ENCODE measurements at places on chromosomes 5 and 9.

GRCh38 chr9:120909904-120910303 lies 16.7 kb downstream of the TRAF1 start:
- peak; percentile 38 for DNase-seq

GRCh38 chr9:555493-555892 lies 286.0 kb upstream of the DMRT1 start:
- DNase-seq = no peak

- DNase-seq = no peak
These were observed 194.5 kb downstream of the PLK2 start for GRCh38 chr5:58265246-58265930.

DNA sequence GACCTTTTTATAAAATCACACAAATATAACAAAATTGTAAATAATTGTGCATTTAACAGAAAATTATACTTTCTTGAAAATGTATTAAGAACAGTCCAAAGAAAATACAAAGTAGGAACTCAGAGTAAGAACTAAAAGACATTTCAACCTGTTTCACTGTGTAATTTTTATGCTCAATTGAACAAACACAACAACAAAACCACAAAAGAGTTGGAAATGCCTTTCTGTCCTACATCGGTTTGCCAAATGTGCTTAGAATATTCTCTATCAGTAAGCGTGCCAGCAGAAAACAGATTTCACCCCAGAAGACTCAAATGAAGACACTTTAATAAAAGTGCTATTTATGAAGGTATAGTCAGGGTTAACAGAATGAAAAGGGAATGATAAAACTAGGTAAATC lies 592.1 kb downstream of the PRELID2 start:
- no peak for DNase-seq

DNA sequence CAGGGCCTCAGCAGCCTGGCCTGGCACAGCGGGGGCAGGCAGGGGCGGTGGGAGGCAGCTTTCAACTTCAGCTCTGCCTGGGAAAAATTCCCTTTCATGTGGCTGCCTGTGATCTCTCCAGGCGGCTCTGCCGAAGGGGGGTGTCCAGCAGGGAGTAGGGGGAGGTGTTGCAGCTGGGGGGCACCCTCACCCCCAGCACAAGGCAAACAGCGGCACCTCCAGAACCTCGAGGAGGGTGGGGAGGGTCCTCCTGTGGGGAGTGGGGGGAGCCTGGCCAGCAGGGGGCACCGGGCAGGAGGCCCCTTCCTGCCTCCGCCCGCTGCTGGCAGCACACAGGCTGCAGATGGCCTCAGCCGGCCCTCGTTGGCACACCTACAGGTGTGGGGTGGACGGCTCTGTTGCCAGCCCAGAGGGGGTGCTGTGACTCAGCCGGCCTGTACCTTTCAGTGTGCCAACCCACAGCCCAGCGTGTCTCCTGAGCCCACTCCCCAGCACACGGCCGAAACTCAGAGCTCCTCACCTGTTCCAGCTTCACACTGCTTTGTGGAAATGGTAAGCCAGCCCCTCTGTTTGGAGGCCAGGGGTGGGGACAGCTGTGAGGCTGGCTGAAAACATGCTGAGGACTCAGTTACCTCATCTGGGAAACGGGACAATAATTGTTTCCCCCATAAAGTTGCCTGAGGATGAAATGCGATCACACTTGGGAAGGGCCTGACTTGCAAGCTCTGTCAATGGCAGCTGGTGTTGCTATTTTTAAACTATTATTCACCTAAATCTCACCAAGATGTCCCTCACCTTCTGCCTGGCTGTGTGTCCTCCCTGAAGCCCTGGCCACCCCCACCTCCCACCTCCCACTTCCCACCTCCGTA lies 37.0 kb downstream of the CXXC5 start:
- no peak for DNase-seq

GRCh38 chr5:127870914-127871313 lies 167.7 kb downstream of the CCDC192 start:
- DNase-seq = no peak

GRCh38 chr5:132221781-132222648 lies 5.6 kb downstream of the P4HA2 start:
- DNase-seq = no peak

GRCh38 chr9:6628704-6629103 lies 16.8 kb downstream of the GLDC start:
- no peak for DNase-seq

DNA sequence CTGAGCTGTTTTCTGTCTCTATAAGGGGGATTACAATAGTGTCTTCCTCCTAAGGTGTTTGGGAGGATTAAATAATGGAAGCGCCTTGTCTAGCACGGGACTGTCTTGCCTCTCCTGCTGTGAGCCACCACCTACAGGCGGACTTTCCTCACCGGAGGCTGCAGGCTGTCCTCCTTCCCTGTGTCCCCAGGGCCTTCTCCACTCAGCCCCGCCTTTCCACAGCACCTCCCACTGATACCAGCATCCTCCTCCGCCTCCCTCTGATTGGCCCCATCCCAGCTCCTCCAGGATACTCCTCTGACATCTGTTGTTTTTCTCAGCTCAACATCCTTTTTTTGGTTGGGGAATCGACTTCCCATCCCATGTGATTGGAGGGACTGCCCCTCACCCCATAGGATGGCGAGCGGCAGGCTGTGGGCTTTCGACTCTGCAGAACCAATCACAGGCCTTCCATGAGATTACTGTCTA lies 851 bp upstream of the ZDHHC12 start:
- DNase-seq = peak; percentile 74

DNA sequence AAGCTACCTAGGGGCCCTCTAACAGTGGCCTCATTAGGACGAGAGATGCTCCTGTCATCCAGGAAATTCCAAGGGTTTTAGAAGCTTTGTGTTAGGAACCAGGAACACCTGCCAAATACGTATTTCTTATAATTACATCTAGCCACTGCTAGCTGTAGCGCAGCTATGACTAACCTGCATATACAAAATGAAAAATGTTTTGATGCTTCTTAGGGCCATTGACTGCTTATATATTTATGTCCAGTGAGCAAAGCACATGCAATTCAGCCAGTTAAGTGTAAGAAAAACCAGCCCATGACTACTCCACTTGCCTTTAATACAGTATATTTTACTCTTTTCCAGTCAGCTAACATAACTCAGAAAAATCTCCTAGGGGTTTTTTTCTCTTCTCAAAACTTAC lies 143.3 kb downstream of the TRPM3 start:
- DNase-seq = no peak

- no peak for DNase-seq
These were observed 42.7 kb downstream of the ST8SIA4 start for GRCh38 chr5:100860407-100860806.

GRCh38 chr9:5427005-5427404 lies 10.7 kb downstream of the PLGRKT start:
- DNase-seq = no peak

DNA sequence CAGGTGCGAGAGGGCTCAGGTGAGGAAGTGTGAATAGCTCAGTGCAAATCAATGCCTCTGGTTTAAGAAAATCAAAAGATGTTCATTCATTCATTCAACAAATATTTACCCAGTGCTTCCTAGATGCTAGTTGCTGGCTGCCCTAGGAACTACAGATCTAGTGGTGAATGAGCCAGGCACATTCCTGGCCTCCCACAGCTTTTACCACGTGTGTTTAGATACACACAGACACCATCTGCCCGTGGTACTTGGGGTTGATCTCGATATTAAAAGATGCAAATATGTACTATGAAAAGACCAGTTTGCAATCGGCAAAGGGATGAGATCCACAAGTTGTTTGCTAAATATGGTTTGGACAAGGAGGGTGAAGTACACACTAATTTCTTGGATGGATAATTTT lies 78.2 kb downstream of the GTF3C4 start:
- no peak for DNase-seq

DNA sequence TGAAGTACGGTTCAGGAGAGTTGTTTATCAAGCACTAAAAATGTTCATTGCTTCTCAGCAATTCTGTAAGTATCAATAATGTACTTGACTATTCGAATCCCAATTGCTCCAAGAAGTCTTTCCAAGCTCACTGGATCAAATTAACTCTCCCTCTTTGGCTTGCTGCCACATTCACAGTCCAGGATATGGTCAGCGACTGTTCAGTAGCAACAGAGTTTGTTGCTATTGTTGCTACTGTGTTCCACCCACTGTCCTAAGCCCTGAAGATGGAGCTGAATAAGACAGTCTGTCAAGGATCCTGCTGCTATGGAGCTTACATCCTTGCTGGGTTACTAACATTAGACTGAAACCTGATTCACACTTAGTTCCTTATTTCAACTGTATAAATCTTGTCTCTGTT lies 110.8 kb downstream of the FGF10 start:
- DNase-seq = no peak

DNA sequence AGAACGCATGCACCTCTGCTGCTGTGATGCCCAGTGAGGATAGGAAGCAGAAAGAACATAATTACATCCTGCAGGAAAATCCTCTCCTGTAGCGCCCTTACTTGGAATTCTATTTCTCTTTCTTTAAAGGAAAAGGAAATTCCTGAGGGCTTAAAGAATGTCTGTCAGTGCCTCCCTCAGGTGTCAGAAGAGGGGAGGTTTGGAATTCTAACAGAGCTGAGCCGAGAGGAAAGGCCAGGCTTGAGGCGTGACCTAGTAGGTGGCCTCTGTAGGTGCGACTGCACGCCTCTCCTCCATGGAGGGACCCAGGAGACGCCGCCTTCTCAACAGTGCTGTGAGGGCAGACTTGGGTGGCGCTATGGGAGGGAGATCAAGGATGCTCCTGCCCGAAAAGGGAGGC lies 55.9 kb upstream of the ERCC6L2 start:
- DNase-seq = no peak

GRCh38 chr5:72171667-72172066 lies 64.4 kb downstream of the MAP1B start:
- DNase-seq = peak; percentile 5

- no peak for DNase-seq
These were observed 68.8 kb upstream of the FCN2 start for GRCh38 chr9:134811673-134812342.

- no peak for DNase-seq
These were observed 225.6 kb downstream of the SPOCK1 start for GRCh38 chr5:137273511-137273910.

GRCh38 chr9:90854637-90855175 lies 53.1 kb downstream of the SYK start:
- DNase-seq = no peak

- DNase-seq = no peak
These were observed 341.1 kb downstream of the ASTN2 start for GRCh38 chr9:117073539-117074341.

DNA sequence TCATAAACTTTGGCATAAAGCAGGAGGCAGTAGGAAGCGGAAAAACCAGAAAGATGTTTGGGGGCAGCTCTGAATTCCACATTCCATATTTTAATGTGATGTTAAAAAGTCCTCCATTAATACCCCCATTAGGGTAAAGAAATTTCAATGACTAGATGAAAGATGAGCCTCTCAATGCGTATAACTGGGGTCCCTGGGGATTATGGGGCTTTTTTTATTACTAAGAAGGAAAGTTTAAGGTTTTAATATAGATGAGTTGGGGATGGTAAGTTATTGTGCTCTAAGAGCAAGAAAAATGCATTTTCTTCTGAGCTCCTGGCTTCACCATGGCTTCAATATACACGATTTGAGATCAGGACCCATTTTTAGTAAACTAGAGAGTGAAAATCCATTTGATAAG lies 321.9 kb downstream of the CDK5RAP2 start:
- DNase-seq = no peak

DNA sequence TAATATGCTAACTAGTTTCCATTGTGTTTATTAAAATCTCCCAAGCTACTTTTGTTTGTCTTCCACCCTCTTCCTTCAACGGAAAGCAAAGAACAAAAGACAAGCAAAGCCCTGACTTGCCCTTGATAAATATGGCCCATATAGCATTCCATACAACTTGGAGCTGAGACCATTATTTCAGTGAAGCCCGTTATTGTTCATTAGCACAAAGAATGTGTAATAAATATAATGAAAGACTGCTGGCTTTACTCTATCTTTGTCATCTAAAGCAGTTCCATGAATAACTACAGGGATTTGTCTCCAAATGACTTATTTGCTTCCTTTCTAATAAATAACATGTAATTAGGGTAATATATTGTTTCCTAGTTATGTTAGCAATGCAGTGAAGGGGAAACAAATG lies 270.7 kb upstream of the TLE4 start:
- no peak for DNase-seq

GRCh38 chr5:65766175-65766574 lies 44.2 kb downstream of the NLN start:
- DNase-seq = no peak

DNA sequence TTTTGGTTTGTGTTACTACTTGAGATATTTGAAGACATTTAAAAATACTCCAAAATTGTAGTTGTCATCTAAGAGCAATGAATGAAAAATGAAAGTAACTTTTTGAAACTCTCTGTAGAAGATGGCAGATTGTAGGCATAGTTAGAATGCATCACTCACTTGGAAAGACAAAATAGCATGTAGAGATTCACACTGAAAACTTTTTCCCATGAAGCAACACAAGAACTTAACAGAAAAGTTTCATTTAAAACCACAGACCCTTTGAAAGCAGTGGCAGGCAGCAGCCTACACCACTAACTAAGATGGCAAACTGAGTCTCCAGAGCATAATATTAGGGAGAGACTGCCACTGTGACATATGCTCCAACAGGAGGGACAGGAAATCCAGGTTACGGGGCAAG lies 18.9 kb upstream of the FAM174A start:
- DNase-seq = no peak

DNA sequence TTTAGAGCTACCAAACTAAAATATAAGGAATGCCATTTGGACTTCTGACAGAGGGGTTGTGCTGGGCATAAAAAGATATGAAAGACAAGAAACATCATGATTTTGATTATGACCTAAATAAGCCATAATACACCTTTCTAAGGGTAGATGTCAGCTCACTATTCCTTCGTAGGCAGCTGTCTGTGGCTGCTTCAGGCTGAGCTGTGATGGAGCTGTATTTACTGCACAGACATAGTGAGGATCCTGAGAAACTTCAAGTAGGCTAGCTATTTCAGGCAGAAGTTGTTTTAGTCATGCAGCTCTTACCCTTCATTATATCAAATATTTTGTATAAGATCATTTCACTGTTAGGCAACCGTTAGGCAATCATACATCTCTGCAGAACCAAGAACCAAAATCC lies 511.7 kb downstream of the CDH12 start:
- DNase-seq = no peak

DNA sequence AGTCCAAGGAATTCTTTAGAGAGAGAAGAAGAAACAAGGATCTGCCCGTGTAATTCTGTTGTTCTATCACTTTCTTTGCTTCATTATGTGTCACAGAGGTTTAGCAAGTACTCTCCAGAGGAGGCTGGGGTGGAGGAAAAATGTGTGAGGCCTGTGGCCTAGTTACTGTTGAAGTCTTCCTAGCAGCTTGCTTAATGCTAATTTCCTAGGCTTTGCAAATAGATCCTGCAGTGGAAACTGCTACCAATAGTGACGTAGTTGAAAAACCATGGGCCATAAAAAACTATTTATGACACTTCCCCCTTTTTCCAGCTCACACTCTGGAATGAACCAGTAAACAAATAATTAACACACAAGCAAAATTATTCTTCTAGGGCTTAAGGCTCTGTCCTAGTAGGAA lies 27.0 kb upstream of the C9orf72 start:
- no peak for DNase-seq
